Endodermal cell (in vitro differentiated cells): ENCODE measurements at places on chromosomes 3 and 15. TPM values are rescaled to one million over a fixed set of nuclear protein-coding genes. Genes with fewer than 3 reads are reported as not detected.

DNA sequence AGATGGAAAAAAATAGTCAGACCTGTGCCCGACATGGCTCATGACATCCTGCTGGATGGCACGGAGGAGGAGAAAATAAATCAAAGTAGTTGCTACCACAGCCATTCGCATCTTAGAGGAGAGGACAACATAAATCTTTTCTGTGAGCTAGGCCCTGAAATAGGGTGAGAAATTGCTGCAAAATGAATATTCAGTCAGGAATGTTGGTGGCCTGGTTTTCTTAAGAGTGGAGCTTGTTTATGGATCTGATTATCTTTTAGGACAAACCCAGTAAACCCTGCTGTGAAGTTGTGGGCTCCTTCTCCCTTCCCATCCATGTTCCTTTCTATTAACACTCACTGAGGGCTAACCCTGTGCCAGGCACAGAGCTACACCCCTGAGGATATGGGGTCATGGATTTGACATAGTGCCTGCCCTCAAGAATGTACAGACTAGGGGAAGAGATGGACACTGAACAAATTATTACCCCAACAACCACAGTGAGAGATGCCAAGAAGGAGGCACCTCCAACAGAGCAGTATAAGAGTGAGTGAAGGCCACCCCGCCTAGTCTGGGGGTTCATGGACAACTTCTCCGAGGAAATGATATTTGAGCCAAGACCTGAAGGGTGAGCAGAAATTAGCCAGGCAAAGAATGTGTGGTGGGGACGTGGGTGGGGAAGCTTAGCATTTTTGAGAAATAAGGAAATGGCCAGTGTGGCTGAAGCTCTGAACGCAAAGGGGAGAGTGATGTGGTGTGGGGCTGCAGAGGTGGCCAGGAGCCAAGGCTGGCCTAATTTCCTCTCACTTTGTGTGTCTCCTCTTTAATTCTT is 68.9 kb upstream of the ARL8B start:
- H3K4me3 ChIP-seq: no peak overlapping the region
- no peaks in the 10 kb centered on the region for H3K27me3 ChIP-seq
- no peaks in the 10 kb centered on the region for H3K36me3 ChIP-seq
- H3K4me1 ChIP-seq: no peaks in the 10 kb centered on the region
- no peak overlapping the region for H3K27ac ChIP-seq
- DNase-seq: no peak

- H3K36me3 ChIP-seq: no peaks in the 10 kb centered on the region
- no peak for DNase-seq
- H3K4me1 ChIP-seq: no peaks in the 10 kb centered on the region
- H3K4me3 ChIP-seq: peak overlapping the region; percentile 17
These were observed 237.0 kb downstream of the SCAPER start for GRCh38 chr15:76667943-76668715.

- no peaks in the 10 kb centered on the region for H3K27me3 ChIP-seq
- no peak overlapping the region for H3K27ac ChIP-seq
- H3K4me3 ChIP-seq: no peak overlapping the region
- peaks cover 2% of the 10 kb centered on the region for H3K4me1 ChIP-seq
- H3K36me3 ChIP-seq: no peaks in the 10 kb centered on the region
These were observed 165.1 kb downstream of the PPM1L start for GRCh38 chr3:160921020-160921635.

ACTC1 gene
- 58.2 to 77.6 TPM (median 60.7 TPM) in 3 replicates for total RNA-seq

DNA sequence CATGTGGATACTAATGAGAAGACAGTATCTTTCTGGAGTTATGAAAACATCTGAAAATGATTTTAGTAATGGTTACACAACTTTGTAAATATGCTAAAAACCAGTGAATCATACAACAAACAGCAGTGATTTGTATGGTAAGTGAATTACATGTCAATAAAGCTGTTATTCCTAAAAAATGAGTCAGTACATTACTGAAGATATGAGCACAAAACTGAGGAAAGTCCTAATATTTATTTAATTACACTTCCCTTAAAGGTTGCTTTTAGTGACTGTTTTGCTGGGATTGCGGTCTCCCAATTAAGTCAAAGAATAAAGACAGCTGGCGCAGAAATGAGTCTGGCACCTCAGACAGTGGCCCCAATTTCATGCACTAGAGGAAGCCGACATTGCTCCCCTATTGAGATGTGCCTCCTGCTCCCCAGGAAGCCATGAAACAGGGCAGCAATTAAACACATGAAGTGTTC is 50.9 kb upstream of the FSIP1 start:
- no peak overlapping the region for H3K4me3 ChIP-seq
- no peaks in the 10 kb centered on the region for H3K4me1 ChIP-seq
- no peaks in the 10 kb centered on the region for H3K36me3 ChIP-seq
- DNase-seq: no peak
- no peaks in the 10 kb centered on the region for H3K27me3 ChIP-seq
- H3K27ac ChIP-seq: no peak overlapping the region

- no peak overlapping the region for H3K4me3 ChIP-seq
- no peaks in the 10 kb centered on the region for H3K27me3 ChIP-seq
- no peak overlapping the region for H3K27ac ChIP-seq
- no peaks in the 10 kb centered on the region for H3K4me1 ChIP-seq
- H3K36me3 ChIP-seq: no peaks in the 10 kb centered on the region
These were observed 38.7 kb downstream of the ARNT2 start for GRCh38 chr15:80442728-80443403.

- peaks cover 7% of the 10 kb centered on the region for H3K27me3 ChIP-seq
- no peaks in the 10 kb centered on the region for H3K36me3 ChIP-seq
- H3K4me3 ChIP-seq: no peak overlapping the region
- H3K4me1 ChIP-seq: no peaks in the 10 kb centered on the region
- no peak overlapping the region for H3K27ac ChIP-seq
- DNase-seq: no peak
These were observed 5.3 kb upstream of the BCL6 start for GRCh38 chr3:187750513-187751123.

- DNase-seq: no peak
- no peak overlapping the region for H3K27ac ChIP-seq
- H3K27me3 ChIP-seq: no peaks in the 10 kb centered on the region
- H3K36me3 ChIP-seq: no peaks in the 10 kb centered on the region
- H3K4me3 ChIP-seq: no peak overlapping the region
- H3K4me1 ChIP-seq: no peaks in the 10 kb centered on the region
These were observed 42.3 kb upstream of the GYG1 start for GRCh38 chr3:148948913-148949657.

TMEM40 gene
- not detected in 3 replicates for total RNA-seq

GRCh38 chr3:129927072-129927471 is 33.6 kb upstream of the TMCC1 start:
- H3K27ac ChIP-seq: no peak overlapping the region
- no peaks in the 10 kb centered on the region for H3K4me1 ChIP-seq
- no peak overlapping the region for H3K4me3 ChIP-seq

GRCh38 chr15:90838544-90838943 is 29.8 kb upstream of the FURIN start:
- H3K27ac ChIP-seq: no peak overlapping the region
- peaks cover 5% of the 10 kb centered on the region for H3K4me1 ChIP-seq
- H3K27me3 ChIP-seq: no peaks in the 10 kb centered on the region
- no peaks in the 10 kb centered on the region for H3K36me3 ChIP-seq

TRMT10C gene
- total RNA-seq: 41.4 and 43.7 TPM in 2 replicates

C3orf33 gene
- 2.5 TPM in 2 replicates for total RNA-seq

- peak overlapping the region; percentile 88 for H3K4me3 ChIP-seq
- no peak overlapping the region for H3K27ac ChIP-seq
- no peaks in the 10 kb centered on the region for H3K36me3 ChIP-seq
- H3K27me3 ChIP-seq: no peaks in the 10 kb centered on the region
- H3K4me1 ChIP-seq: peaks cover 8% of the 10 kb centered on the region
These were observed 901 bp upstream of the CLN6 start for GRCh38 chr15:68230157-68231100.

ATP13A5 gene
- not detected in 3 replicates for total RNA-seq

CACNA1D gene
- total RNA-seq: 2.2 to 3.8 TPM (median 3.7 TPM) in 3 replicates

TM6SF1 gene
- total RNA-seq: 1.9 to 2.0 TPM (median 2.0 TPM) in 3 replicates

GRCh38 chr3:9468460-9468859 is 71.0 kb downstream of the SETD5 start:
- no peaks in the 10 kb centered on the region for H3K27me3 ChIP-seq
- H3K36me3 ChIP-seq: peaks cover 97% of the 10 kb centered on the region

DNA sequence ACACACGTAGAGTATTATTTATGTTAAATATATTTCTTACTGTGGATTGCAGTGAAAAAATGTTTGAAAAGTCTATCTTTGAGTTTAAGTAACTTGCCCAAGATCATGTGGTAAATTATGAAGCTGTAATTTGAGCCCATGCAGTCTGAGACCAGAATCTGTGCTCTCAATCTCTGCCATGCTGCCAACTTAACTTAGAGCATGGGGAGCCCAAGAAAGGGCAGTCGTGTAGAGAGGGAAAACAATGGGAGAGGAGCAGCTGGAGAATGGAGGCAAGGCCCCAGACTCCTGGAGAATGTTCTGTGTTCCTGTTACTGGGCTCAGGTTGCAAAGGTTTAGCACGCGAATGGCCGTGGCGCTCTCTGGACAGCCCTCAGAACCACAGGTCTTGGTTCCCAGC is 311.6 kb upstream of the RASGRP1 start:
- no peaks in the 10 kb centered on the region for H3K4me1 ChIP-seq
- no peaks in the 10 kb centered on the region for H3K36me3 ChIP-seq
- no peak overlapping the region for H3K27ac ChIP-seq
- DNase-seq: no peak
- H3K27me3 ChIP-seq: no peaks in the 10 kb centered on the region

- H3K27ac ChIP-seq: peak overlapping the region; percentile 91
- DNase-seq: peak; percentile 56
- H3K36me3 ChIP-seq: no peaks in the 10 kb centered on the region
- H3K27me3 ChIP-seq: no peaks in the 10 kb centered on the region
These were observed 47.6 kb upstream of the TRPM1 start for GRCh38 chr15:31149088-31149505.

DNA sequence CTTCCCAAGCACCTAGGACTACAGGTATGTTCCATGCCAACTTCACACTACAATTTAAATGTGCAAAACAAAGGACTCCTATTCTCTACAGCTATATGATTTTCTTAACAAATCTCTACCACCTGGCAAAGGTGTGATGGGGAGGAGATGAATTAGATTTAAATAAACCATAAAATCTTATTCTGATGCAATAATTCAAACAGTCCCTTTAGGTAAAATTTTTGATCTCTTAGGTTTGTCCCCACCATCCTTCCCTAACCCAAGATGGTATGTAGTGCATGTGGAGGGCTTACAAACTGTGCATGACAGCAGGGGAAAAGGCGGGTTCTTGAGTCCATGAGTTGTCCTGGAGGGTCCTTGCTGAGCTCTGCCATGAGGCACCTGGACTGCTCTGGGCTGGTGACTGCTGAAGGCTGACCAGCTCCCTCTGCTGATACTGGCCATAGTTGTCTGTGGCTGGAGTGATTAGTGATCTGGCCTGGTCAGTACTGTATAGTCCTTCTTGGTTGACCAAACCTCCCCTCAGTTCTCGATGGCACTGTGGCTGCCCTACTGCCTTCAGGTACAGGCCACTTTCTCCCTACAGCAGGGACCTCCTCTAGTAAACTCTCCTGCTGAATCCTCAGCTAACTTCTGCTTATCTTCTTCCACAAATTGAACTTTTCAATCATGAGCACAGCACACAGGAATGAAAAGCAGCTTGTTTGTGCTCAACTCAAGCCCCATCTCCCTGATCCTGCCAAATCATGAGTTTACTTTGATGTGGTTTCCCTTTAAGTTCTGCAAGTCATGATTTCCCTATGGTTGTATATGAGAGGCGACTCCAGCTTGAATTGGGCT is 30.1 kb downstream of the CFAP161 start:
- H3K4me3 ChIP-seq: no peak overlapping the region
- no peaks in the 10 kb centered on the region for H3K27me3 ChIP-seq
- H3K27ac ChIP-seq: no peak overlapping the region
- no peaks in the 10 kb centered on the region for H3K36me3 ChIP-seq
- DNase-seq: no peak

LINS1 gene
- 4.6 to 6.7 TPM (median 6.1 TPM) in 3 replicates for total RNA-seq

GRCh38 chr3:29152379-29152778 is 128.5 kb upstream of the RBMS3 start:
- no peaks in the 10 kb centered on the region for H3K27me3 ChIP-seq
- peak; percentile 66 for DNase-seq
- no peak overlapping the region for H3K27ac ChIP-seq
- H3K36me3 ChIP-seq: no peaks in the 10 kb centered on the region

DNA sequence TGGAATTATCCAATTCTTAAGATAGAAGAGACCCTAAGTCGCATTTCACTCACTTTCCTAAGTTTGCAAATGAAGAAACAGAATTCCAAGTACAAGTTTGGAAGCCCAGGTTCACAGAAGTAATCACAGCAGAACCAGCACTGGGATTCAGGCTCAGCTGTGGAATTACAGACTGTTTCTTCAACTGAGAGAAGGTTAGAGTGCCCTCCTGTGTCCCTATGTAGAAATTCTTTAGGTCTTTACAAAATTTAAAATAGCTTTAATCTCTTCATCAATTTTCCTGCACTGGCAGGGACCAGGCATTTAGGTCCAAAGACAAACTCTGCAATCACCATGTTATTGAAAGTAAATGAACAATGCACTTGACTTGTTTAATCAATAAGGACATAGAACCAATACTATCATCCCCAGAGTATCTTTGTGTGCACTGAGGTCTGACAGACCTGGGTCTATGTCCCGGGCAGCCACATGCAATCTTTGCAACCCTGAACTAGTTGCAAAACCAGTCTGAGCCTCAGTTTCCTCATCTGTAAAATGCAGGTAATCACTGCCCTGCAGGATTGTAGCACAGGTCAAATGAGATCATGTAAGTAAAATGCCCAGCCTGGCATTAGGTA is 96.3 kb upstream of the ZBED2 start:
- peaks cover 18% of the 10 kb centered on the region for H3K27me3 ChIP-seq
- no peak overlapping the region for H3K4me3 ChIP-seq
- H3K27ac ChIP-seq: no peak overlapping the region
- H3K4me1 ChIP-seq: peaks cover 4% of the 10 kb centered on the region
- DNase-seq: no peak

DNA sequence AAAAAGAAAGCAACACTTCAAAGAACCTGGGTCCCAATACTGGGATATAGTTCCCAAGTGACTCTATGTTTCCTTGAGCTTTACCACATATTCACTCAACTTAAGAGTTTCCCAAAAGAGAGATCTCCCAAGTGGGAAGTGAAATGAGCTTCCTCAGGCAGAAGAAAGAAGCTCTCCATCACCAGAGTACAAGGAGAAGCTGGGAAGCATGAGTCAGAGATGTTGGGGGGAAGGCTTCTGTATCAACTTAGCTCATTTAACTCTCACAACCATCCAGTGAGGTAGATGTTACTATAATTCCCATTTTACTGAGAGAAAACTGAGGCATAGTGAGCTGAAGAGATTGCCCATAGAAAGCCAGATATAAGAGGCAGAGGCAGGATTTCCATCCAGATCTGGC is 47.0 kb upstream of the TRIM42 start:
- no peak overlapping the region for H3K4me3 ChIP-seq
- DNase-seq: no peak
- no peaks in the 10 kb centered on the region for H3K27me3 ChIP-seq
- no peaks in the 10 kb centered on the region for H3K36me3 ChIP-seq
- H3K27ac ChIP-seq: no peak overlapping the region

UROC1 gene
- not detected in 2 replicates for total RNA-seq

LCMT2 gene
- 12.5 and 12.6 TPM in 2 replicates for total RNA-seq

DNA sequence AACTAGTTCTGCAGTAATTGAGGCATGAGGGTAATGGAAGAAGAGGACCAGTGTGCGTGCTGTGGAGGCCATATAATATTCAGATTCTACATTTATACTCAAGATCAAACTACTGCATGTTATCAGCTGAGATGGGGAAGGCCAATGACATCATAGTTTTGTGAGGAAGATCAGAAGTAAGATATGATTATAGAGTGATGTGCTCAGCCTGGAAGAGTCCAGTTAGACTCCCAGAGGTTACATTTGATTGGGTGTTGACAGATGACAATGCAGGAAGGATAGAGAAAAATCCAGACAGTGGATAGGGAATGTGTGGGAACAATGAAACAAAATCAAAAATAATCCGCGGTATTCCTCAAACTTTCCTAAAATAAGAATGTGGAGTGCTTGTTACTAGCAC is 35.4 kb downstream of the GOLIM4 start:
- H3K27ac ChIP-seq: no peak overlapping the region
- no peak for DNase-seq
- no peaks in the 10 kb centered on the region for H3K36me3 ChIP-seq
- no peaks in the 10 kb centered on the region for H3K4me1 ChIP-seq
- H3K27me3 ChIP-seq: no peaks in the 10 kb centered on the region

CASR gene
- total RNA-seq: not detected in 3 replicates
